ENCODE measurements at places on chromosomes 6 and 20. TPM values are rescaled to one million over a fixed set of nuclear protein-coding genes. Genes with fewer than 3 reads are reported as not detected.

DNA sequence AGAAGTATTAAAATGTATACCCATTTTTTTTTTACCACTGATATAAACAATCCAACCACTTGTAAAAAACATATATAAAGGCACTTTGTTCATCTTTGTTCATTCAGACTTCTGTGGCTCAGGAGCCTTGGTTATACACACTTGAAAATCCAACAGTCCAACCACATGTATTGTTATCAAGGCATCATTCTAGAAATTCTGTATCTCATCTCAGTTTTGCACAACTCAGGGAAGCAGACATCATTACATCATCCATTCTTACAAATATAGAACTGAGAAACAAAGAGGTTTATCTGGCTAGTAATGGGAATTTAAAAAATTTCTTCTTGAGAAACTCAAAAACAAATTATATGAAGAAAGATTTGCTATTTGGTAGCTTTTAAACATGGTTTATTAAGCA, 88.1 kb downstream of the HMGCLL1 start:
- DNase-seq, result no peak

- DNase-seq, result no peak
Observed at GRCh38 chr20:62167474-62167873, 15.4 kb upstream of the MTG2 start.

- DNase-seq, result no peak
Observed at GRCh38 chr6:17851001-17851719, 136.3 kb downstream of the KIF13A start.

DNA sequence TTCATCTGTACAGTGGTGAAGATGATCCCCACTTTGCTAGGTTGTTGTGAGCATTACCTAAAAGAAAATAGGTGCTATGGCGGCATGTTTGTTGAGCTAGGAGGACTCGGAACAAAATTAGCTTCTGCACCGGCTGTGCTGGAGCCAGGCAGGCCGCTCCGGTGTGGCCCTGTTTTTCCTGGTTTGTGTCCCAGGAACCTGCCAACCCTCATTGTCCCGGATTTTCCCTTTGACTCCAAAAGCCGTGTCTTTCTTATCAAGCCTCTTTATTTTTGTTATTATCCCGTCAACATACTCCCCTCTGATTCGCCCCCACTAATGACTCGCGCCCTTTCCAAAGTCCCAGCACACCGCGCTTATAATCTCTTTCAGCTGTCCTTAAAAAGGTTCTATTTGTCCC, 117.0 kb downstream of the MYLK4 start:
- DNase-seq, result no peak

- DNase-seq, result no peak
Observed at GRCh38 chr6:14025160-14025559, 92.4 kb upstream of the CD83 start.

GRCh38 chr20:18443886-18444285, 22.9 kb downstream of the DZANK1 start:
- DNase-seq, result no peak

DNA sequence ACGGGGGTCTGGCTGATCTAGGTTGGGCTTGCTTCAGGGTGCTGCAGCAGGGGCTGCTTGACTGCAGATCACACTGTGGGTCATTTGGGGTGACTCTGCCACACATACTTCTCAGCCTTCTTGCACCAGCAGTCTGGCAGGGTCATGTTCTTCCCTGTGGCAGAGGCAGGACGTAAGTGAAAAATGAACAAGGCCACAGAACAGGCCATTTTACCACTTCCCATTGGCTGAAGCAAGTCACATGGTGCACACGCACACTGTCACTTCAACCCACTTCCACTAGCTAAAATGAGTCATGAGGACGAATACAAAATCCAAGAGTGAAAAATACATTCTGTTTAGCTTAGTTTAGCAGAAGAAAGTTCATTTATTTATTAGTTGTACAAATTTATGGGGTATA, 168.6 kb upstream of the GGTLC1 start:
- no peak for DNase-seq

GRCh38 chr6:78483553-78484197, 383.7 kb upstream of the IRAK1BP1 start:
- DNase-seq, result no peak

AFG1L gene
- 9.0 TPM for total RNA-seq

CCND3 gene
- total RNA-seq, result 64.0 TPM

SIRPB2 gene
- total RNA-seq, result 2.4 TPM

SRC gene
- total RNA-seq, result 121 TPM

RBPJL gene
- total RNA-seq, result not detected

Data from left colon (tissue), 2 donors.